Coronary artery (tissue), 2 donors: ENCODE measurements at places on chromosomes 6 and 20.

DNA sequence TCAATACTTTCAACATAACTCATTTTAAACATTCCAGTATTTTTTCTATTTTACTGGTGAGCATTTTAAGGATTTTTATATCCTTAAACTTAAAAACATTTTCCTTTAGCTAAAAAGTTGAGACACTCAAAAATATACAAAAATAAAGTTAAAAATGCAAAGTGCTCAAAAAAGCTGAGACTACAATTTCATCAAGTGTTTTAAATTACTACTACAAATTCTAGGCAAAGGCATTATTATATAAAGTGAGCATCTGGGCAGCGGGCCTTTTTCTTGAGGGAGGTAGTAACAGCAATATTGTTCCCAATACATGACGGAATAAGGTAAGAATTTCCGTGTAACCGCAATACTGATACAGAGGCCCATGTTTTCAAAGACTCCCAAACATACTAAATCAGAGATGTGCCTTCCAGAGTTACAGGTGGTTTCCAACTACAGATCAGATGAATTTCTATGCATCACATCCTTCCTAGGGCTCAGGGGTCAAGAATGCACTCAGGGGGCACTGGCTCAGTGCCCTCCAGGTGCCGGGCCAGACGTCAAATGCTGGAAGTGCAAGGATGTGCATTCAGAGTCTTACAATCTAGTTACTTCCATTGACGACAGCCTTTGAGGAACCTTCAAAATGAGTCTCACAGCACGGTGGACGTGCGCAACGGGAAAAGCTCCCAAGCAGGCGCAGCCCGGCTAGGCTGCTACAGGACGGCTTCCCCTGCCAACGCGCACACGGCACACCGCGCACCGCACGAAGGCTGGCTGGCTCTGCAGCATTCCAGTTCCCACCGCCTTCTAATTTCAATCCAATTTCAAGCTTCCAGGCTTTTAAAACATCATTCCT is 1.7 kb downstream of the PHF10 start:
- DNase-seq = no peak

DNA sequence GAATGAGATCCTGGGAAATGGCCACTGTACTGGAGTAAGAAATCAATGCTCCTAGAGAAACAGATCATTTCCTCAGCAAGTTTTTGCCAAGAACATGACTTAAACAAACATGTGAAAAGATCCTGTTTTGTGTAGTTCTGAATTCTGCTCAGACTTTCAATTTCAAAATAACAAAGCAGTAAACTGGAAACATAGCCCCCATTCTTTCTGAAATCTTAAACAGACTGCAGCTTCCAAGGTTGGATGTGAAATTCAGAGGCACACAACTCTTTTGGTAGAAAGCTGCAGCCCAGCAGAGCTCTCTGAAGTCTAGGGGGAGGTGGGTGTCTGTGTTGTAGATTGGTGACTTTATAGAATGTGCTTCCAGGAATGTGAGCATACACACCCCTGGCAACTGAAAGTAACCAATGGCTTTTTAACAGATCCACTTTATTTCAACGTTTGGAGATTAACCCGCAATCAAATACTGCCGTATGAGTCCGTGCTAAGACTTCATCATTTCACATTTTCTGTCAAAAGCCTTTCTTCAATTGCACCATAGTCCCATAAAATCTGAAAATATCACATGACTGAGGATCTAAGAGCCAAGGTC is 86.4 kb downstream of the ATXN1 start:
- DNase-seq = no peak

GRCh38 chr6:52418606-52419005 is 1.5 kb upstream of the EFHC1 start:
- DNase-seq = no peak

DNA sequence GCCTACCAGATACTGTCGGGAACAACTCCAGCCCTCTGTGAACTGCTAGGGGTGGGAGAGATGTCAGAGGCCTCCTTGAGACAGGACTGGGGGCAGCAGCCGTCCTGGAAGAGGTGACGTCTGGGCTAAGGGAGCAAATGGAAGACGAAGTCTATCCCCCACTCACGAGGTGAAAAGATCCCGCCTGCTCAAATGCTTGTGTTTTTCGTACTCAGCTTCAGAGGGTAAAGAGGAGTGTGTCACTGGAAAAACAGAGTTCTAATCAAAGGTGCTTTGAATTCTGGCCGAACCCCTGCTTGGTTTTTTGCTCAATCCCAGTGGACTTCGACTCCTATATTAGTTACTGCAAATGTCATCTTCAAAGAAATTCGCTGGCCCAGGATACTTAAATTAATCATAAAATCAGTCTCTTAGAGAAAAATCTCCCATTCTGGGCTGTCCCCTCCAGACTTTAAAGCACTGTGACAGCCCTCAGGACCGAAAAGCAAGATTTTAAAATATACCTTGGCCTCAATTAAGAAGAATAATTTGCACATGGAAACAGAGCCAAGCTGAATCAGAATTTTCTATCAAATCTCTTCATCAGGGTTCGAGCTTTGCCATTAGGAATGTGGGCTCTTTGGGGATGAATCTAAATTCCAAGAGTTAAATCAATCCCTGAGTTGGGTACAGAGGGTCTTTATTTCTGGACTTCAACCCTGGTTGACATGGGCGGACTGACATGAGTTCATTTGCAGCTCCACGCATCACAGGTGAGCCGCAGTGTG is 61.8 kb upstream of the AFDN start:
- no peak for DNase-seq

DNA sequence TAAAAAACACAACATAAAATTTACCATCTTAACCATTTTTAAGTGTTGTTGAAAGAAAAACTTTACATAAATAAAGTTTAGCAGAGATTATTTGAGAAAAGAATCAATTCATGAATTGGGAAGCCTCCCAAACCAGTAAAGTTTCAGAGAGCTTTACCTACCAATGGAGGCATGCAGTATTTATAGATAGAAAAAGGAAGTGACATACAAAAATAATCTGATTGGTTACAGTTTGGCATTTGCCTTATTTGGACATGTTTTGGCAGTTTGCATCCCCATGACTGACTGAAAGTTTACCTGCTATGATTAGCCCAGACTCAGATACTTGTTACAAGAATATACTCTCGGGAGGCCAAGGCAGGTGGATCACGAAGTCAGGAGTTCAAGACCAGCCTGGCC is 3.7 kb upstream of the CMTR1 start:
- no peak for DNase-seq

GRCh38 chr6:28078836-28079235 is 1.5 kb upstream of the ZNF165 start:
- DNase-seq = no peak

GRCh38 chr6:140176306-140176705 is 801.9 kb upstream of the CITED2 start:
- DNase-seq = no peak

- DNase-seq = no peak
These were observed 122.6 kb downstream of the LRRC1 start for GRCh38 chr6:53917464-53917842.

DNA sequence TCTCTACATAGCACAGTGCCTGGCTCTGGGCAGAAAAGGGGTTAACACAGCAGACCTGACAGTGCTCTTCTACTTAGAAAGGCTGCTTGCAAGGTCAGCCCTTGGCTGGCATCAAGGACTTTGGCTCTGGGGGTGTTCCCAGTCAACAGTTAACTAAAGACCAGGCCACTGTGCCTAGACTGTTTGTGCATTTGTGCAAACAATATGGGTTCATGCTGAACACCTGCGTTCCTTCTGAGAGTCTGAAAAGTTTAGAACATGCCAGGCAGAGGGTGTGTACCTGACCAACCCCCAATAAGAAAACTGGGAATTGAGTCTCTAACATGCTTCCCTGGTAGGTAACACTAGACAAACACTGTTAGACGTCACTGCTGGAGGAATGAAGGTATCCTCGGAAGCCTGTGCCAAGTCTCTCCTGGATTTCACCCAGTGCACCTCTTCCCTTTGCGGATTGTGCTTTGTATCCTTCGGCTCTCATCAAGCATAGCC is 110.7 kb downstream of the PDE10A start:
- DNase-seq = no peak

- DNase-seq = no peak
These were observed 39.4 kb downstream of the RRBP1 start for GRCh38 chr20:17642404-17643269.

- no peak for DNase-seq
These were observed 32.2 kb downstream of the CD83 start for GRCh38 chr6:14149739-14150130.

- no peak for DNase-seq
These were observed at the start of gene THBS2 for GRCh38 chr6:169253337-169254238. TSS of gene THBS2 (minus strand) at chr6:169253846. CDS start at chr6:169250784, 3,062 bp downstream.

DNA sequence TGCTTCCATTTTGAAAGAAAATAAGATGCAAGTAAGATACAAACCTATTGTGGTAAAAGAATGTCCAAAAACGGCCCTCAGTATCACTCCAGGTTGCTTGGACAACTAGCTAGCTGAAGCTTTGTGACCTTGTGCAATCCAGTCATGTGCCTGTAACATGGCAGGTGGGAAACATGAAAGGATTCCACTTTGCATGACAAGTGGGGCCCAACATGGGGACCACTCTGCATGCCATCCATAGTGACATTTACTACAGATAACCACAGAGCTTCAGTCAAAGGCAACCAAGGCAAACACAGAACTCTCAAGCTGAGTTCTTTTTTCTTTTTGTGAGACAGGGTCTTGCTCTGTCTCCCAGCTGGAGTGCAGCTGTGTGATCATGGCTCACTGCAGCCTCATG is 15.8 kb upstream of the FBXO9 start:
- DNase-seq = no peak

GRCh38 chr20:5328268-5328667 is 11.5 kb upstream of the PROKR2 start:
- no peak for DNase-seq

DNA sequence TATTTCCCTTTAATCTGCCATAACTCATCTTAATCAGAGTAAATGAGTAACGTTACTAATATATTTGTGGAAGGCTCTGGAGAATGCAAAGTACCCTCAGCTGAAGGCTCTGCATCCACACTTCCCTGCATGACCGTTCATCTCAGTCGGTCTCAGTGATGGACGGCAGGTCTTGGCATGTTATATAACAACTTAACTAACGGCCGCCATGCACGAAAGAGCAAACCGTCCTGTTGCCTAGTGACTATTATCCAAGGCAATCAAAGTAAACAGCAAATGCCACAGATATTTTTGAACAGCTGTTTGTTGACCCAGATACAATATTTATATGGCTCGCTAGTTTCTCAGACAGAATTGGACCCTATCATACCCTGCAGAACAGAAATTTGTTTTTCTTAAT is 194.9 kb upstream of the SMLR1 start:
- DNase-seq = no peak

GRCh38 chr20:46289432-46289831 is 18.9 kb downstream of the CDH22 start:
- no peak for DNase-seq

- DNase-seq = no peak
These were observed 303.3 kb upstream of the MMS22L start for GRCh38 chr6:97586344-97586743.

- no peak for DNase-seq
These were observed 52.8 kb downstream of the B4GALT5 start for GRCh38 chr20:49660912-49661311.

DNA sequence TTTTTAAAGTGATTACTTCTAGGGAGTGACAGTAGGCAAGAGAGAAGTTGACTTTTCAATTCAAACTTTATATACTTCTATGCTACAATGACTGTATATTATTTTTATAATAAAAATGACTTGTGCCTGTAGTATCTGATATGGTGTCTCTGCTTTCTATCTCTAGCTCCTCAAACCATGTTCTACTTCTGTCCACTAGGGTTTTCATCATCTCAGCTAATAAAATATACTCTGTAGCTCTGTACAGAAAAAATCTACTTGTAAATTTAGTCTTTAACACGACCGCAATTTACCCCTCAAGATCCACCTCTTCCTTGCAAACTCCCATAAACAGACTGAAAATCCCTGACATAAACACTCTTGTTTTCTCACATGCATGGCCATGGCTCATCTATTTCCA is 42.3 kb downstream of the HBS1L start:
- DNase-seq = no peak

DNA sequence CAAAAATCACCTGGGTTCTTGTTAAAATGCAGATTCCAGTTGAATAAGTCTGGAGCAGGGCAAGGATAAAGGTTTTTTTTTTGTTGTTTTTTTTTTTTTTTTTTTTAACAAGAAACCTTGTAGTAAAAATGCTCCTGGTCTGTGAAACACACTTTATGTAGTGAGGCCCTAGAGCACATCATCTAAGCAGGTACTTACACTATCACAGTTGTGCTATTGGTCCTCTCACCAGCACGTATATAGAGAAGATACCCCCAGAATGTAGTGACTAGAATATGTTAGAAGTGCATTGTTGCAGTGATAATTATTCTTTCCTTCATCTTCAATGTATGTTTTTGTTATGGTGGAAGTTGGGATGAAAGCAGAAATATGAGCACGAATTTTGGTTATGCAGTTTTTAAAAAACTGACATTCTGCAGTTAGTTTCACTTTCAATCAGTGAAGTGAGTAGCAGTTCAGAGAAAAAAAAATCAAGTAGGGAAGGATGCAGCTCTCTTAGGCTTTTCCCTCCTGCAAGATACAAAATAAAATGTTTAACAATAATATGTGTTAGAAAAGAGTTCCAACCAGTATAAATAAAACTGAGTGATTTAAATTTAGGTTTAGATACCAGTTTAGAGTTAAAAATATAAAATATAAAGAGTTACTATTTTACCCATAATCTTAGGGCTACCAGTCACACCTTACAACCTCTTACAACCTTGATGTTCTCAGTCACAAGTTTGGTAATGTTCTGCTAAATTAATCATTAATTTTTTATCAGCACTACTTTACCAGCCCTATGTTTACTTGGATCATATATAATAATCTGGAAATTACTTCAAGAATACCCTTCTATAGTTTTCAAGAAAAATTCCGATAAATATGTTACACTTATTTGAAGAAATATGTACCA is 9.2 kb upstream of the DEFB113 start:
- DNase-seq = no peak

GRCh38 chr6:135479601-135480000 is 17.9 kb downstream of the AHI1 start:
- no peak for DNase-seq

DNA sequence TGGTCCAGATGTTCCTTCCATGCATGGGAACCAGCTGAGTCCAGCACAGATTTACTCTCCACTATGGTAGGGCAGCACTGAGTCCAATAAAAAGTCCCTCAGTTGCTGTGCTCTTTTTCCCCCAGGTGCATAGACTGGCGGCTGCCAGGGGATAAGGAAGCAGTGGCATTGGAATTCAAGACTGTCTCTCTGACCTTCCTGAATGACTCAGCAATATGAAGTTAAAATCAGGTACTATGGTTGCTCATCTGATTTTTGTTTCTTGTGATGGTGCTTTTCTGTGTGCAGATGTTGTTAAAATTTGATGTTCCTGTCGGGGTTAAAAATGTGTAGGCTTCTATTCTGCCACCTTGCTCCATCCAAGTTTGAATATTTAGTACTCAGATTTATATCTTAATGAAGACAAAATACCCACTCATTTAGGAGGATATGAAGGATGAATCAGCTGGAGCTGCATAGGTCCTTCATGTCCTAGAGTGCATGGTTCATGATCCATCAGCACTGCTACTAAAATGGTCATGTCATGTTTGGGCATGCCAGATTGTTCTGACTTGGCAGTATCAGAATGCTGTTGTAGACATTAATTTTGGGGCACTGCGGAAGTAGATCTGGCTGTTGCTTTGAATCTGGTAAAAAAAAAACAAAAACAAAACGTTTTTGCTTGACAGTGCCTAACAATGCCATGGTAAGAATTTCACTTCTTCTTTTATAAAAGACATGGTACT is 321.2 kb upstream of the MAP3K7 start:
- no peak for DNase-seq

- no peak for DNase-seq
These were observed 107.9 kb downstream of the GPX5 start for GRCh38 chr6:28633445-28634215.

GRCh38 chr6:167796192-167796981 is 30.3 kb upstream of the AFDN start:
- DNase-seq = no peak
